ENCODE measurements at places on chromosomes 12 and 14. TPM values are rescaled to one million over a fixed set of nuclear protein-coding genes. Genes with fewer than 3 reads are reported as not detected.

OR11H7 gene
- polyA plus RNA-seq, result 0.81 TPM

ARG2 gene
- polyA plus RNA-seq, result 2.9 TPM

FSCB gene
- polyA plus RNA-seq, result not detected

ADAM21 gene
- 0.82 TPM for polyA plus RNA-seq

PGF gene
- polyA plus RNA-seq, result 12.3 TPM

PPP1R12A gene
- 129 TPM for polyA plus RNA-seq

ATL1 gene
- 7.2 TPM for polyA plus RNA-seq

AP5M1 gene
- polyA plus RNA-seq, result 51.9 TPM

PAWR gene
- 68.7 TPM for polyA plus RNA-seq

HSPB8 gene
- polyA plus RNA-seq, result 14.8 TPM

BIN2 gene
- polyA plus RNA-seq, result 7.2 TPM

KRT7 gene
- polyA plus RNA-seq, result 15.2 TPM

SPIC gene
- polyA plus RNA-seq, result not detected

HDAC7 gene
- 79.0 TPM for polyA plus RNA-seq

NIN gene
- 26.3 TPM for polyA plus RNA-seq

MAP3K12 gene
- 37.3 TPM for polyA plus RNA-seq

ADAMTS20 gene
- 0.24 TPM for polyA plus RNA-seq

L3HYPDH gene
- 54.9 TPM for polyA plus RNA-seq

TXNRD1 gene
- 56.8 TPM for polyA plus RNA-seq

SLCO1B1 gene
- polyA plus RNA-seq, result not detected

FOXA1 gene
- polyA plus RNA-seq, result 43.7 TPM

MYH7 gene
- 0.03 TPM for polyA plus RNA-seq

LRFN5 gene
- 5.0 TPM for polyA plus RNA-seq

IL31 gene
- polyA plus RNA-seq, result not detected

C14orf119 gene
- polyA plus RNA-seq, result 62.3 TPM

ANKRD9 gene
- 3.5 TPM for polyA plus RNA-seq

PLEKHH1 gene
- polyA plus RNA-seq, result 10.0 TPM

KCNK10 gene
- 0.21 TPM for polyA plus RNA-seq

KLRC4 gene
- not detected for polyA plus RNA-seq

CACNA1C gene
- 14.0 TPM for polyA plus RNA-seq

OR4K5 gene
- not detected for polyA plus RNA-seq

RASAL1 gene
- polyA plus RNA-seq, result 0.25 TPM

POTEM gene
- not detected for polyA plus RNA-seq

CCDC198 gene
- 81.6 TPM for polyA plus RNA-seq

HHIPL1 gene
- polyA plus RNA-seq, result 2.2 TPM

ZDHHC22 gene
- polyA plus RNA-seq, result 0.10 TPM

GUCY2C gene
- polyA plus RNA-seq, result 0.44 TPM

PTGER2 gene
- polyA plus RNA-seq, result 5.3 TPM

KLRG1 gene
- polyA plus RNA-seq, result 1.6 TPM
